Left lung (tissue), 14 donors: ENCODE measurements at places on chromosomes 12 and 14. TPM values are rescaled to one million over a fixed set of nuclear protein-coding genes. Genes with fewer than 3 reads are reported as not detected.

Gene TBX5
- total RNA-seq = 16.8 TPM

GRCh38 chr14:51357250-51357649 is 117.2 kb downstream of the TMX1 start:
- no peaks in the 10 kb centered on the region for H3K4me1 ChIP-seq
- no peaks in the 10 kb centered on the region for H3K27me3 ChIP-seq
- no peak for DNase-seq
- no peak overlapping the region for H3K4me3 ChIP-seq
- no peaks in the 10 kb centered on the region for H3K36me3 ChIP-seq

DNA sequence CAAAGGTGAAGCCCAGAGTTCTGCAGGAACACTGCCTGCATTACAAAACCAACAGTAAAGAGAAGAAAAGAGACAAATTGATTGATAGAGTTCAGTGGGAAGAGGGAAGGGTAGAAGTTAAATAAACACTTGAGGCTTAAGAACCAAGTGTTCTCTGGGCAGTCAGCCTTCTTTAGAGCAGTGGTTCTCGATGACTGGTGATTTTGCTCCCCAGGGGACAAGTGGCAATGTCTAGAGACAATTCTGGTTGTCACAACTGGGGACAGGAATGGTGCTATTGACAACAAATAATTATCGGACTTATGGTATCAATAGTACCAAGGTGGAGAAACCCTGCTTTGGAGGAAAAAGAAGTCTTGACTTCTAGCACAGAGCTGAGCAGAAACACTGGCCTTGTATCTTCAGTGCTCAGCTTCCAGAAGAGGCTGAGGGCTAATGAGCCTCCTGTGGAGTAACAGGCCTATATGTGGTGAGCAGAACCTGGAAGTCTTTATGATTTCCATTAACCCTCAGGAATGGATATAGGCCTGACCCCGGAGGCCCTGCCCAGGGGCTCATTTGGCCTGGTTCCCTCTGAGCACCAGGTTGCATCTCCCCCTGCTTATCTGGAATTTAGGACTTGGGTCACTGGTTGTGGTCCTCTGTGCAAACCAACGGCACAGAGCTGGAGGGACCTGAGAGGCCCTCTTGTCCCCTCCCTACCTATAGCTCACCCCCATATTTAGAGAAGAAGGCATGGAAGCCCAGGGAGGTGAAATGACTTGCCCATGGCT is 204.6 kb upstream of the PWP1 start:
- H3K4me1 ChIP-seq = no peaks in the 10 kb centered on the region
- no peaks in the 10 kb centered on the region for H3K27me3 ChIP-seq
- no peak overlapping the region for H3K4me3 ChIP-seq
- no peaks in the 10 kb centered on the region for H3K36me3 ChIP-seq
- DNase-seq = no peak

- H3K36me3 ChIP-seq = no peaks in the 10 kb centered on the region
- H3K4me1 ChIP-seq = no peaks in the 10 kb centered on the region
- no peak overlapping the region for H3K4me3 ChIP-seq
- H3K27me3 ChIP-seq = no peaks in the 10 kb centered on the region
- H3K27ac ChIP-seq = peak overlapping the region; percentile 0
- no peak for DNase-seq
Measured at GRCh38 chr12:127928615-127929571, 338.1 kb upstream of the TMEM132C start.

Gene RAPGEF3
- total RNA-seq = 28.9 TPM
